Stimulated activated CD8-positive, alpha-beta memory T cell treated with anti-CD3 and anti-CD28 coated beads, Interleukin-7, amount 100 ng/mL, for 1 hour (primary cell): ENCODE measurements at places on chromosomes 4 and X.

GRCh38 chr4:76562836-76563453 is 127.9 kb downstream of the SHROOM3 start:
- DNase-seq, result no peak

DNA sequence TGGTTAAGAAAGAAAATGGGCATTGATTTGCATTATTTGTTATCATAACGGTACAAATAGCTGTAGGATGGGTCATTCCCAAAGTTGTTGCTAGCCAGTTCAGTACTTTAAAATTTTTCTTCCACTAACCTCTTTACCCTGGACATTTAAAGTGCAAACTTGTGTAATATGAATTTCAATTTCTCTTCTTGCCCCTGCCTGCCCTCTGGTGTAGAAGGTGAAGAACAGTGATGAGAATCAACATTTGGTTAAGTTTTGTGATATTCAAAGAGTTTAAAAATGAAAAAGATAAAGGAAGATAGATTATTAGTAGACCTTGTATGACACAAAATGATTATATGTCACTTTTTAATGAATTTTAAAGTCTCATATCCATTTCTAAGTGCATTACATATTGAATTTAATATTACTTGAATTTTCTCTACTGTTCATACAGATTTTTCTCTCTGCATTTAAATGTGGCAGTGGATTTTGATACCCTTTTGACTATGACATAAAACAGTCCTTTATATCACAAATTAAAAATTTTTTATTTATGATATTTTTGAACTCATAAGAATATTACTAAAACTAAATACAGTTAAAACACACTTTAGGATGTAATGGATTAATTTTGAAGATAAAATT is 337.7 kb downstream of the BMPR1B start:
- no peak for DNase-seq

- no peak for DNase-seq
Observed at GRCh38 chr4:80425124-80426100, 89.9 kb downstream of the CFAP299 start.

- DNase-seq, result no peak
Observed at GRCh38 chrX:1442016-1442665, 10.6 kb downstream of the ASMTL start.

- no peak for DNase-seq
Observed at GRCh38 chrX:148681605-148682004, 181.2 kb downstream of the AFF2 start.

DNA sequence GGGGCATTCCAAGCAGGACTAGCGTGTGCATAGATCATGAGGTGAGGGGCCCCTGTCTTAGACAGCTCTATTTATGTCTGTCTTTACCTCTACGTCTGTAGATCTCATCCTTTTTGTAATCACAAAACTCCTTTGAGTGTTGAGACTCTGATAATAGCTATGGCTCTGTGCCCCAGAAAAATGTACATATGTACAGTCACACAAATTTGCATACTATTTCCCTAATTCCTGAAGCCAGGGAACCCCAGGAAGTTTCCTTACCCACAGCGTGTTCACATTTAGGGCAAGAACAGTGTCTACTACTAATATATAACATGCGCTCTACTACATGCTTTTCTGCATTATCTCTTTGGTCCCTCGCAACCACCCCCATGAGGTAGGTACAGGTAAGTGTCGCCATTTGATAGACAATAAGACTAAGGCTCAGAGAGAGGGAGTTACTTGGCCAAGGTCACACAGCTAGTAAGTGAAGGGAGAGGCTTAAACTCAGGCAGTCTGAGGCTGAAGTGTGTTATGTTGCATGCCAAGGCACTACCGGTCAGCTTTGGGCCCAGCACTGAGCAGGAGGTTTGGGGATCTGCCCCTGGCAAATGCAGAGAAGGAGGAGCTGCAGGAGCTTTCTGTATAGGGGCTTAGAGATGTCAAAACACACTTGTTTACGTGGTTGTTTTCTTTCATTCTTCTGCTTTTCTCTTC is 21.0 kb upstream of the CITED1 start:
- no peak for DNase-seq

DNA sequence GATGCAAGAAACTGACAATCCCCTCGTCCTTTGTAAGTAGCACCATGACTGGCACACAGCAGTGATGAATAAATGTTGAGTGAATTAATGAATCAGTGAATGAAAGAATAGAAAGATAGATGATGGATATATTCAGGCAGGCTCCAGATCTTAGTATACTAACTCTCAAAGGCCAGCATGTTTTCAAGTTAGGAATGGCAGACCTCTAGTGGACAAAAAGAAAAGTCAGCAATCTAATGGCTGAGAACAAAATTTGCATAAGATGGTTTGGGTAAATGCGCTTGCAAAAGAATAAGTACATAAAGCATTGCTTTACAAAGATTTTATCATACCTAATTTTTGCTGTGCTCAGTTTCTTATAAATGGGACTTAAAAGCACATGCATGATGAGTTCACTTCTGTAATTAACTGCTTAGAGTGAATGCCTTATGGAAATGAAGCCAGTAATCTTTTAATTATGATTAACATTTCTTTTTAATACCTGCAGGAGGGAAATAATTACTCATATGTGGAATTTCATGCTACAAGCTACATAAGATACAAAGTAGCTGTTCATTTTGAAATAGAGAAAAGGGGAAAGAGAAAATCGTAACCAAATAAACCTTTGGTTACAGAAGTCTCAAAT is 126.9 kb upstream of the GPRIN3 start:
- DNase-seq, result no peak

GRCh38 chr4:16140231-16140878 is 56.5 kb upstream of the PROM1 start:
- DNase-seq, result no peak

- DNase-seq, result no peak
Observed at GRCh38 chrX:4193500-4194155, 480.2 kb upstream of the PRKX start.
